ENCODE measurements at places on chromosomes 4 and X.

GRCh38 chr4:2340272-2341061 is 78.0 kb downstream of the ZFYVE28 start:
- no peak for DNase-seq

- DNase-seq: no peak
Measured at GRCh38 chrX:18394477-18394876, 30.9 kb upstream of the CDKL5 start.

DNA sequence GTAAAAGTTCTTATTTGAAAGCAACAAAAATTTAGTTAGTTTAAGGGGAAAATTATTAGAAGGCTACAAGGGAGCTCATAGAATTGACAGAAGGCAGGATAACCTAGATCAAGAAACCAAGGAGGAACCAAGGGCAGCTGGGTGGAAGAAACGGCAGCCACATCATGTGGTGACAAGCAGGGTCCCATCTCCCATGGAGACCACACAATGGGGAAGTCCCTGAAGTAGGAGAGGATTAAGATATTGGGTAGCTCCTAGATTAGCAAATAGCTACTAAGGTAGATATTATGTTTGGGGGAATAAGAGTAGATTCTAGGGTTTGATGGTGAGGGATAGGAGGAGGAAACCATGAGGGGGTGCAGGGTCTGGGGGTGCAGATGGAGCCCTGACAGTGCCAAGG is 48.0 kb upstream of the TMEM154 start:
- no peak for DNase-seq

- no peak for DNase-seq
Measured at GRCh38 chr4:156015781-156016180, 62.1 kb upstream of the CTSO start.

DNA sequence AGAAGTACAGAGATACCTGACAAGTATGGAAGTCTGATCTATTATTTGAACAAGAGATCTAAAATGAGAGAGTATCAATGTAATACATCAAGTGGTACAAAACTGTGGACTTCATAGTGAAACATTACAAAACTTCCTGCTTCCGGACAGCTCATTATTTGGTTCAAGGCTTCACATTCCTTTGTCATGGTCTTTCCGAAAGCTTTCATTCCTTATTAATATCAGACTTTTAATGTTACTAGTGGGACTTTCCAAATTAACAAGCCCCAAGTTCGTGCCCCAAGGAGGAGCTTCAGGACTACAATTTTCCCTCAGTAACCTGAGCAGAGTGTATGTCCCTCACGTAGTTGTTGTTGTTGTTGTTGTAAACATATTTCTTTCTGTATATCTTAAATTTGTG is 1.2 kb downstream of the CHIC2 start:
- no peak for DNase-seq

DNA sequence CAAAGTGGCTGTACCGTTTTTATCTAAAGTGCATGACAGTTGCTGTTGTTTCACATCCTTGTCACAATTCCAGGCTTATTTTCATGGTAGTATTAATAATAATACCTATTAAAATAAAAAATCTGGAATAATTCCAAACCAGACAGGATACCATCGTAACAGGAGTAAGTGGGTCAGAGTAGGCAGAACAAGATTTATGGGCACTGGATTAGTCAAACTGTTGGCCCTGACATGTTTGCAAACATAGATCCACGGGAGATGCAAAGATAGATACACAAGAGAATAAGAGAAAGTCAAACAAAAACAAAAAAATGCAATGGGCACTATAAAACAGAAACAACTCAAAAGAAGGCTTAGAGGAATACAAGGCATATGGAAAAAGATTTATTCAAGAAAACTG is 449.5 kb upstream of the HS3ST1 start:
- no peak for DNase-seq

- DNase-seq: no peak
Measured at GRCh38 chr4:155837203-155837796, 28.8 kb downstream of the ASIC5 start.

DNA sequence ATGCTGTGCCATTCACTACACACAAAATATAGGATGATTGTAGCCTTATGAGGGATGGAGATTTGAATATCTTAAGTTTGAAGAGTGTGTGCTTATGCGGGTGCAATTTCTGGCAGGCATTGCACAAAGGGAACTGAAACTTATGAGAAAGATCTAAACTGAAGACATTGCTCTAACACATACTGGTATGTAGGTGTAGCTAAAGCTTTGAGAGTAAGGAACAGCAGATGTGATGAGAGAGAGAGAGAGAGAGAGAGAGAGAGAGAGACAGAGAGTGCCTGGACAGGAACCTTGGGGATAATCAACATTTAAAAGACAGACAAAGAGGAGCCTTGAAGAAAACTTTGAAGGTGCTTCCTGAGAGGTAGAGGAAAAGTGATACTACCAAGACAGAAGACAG is 379.7 kb downstream of the SPRY1 start:
- DNase-seq: no peak

DNA sequence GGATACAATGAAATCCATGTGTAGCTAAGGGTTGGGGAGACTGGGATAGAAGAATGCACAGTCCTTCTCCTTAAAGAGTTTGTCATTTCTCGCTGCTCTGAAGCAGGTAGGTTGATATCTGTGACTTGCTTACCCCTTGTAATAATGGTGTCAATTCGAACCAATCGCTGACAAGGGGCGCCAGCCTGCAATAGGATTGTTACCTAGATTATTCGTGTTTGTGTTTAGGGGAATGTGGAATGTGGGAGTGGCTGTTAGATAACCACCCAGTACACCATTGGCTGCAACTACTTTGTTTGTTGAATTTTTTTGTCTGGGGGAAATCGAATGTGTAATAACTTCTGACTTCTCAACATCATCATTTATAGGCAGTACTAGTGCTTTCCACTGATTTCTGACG is 141.6 kb downstream of the LARP7 start:
- no peak for DNase-seq

GRCh38 chrX:107758231-107758766 is 17.3 kb downstream of the TSC22D3 start:
- DNase-seq: no peak

DNA sequence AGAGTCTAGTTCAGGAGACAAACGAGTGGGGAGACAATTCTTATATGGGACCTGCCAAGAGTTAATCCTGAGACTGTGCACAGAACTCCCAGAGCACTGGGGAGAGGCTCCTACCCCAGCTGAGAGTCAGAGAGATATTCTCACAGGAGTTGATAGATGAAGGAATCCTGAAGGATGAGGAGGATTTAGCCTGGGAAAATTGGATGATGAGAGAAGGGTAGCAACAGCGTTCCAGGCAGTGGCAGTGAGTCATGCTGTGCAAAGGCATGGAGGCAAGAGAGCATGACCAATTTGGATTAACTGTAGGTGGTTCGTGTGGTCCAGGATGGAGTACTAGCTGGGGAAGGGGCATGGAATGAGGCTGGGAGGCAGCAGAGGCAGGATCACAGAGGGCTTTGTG is 318.6 kb downstream of the LDB2 start:
- DNase-seq: no peak

GRCh38 chr4:78059524-78059889 is 2.4 kb downstream of the FRAS1 start:
- peak; percentile 57 for DNase-seq

GRCh38 chr4:127211650-127212560 is 420.9 kb upstream of the INTU start:
- no peak for DNase-seq

GRCh38 chrX:80751456-80751855 is 58.2 kb downstream of the BRWD3 start:
- DNase-seq: no peak

- DNase-seq: no peak
Measured at GRCh38 chrX:48972220-48973164, 848 bp upstream of the KCND1 start.

GRCh38 chr4:174496631-174497432 is 25.5 kb downstream of the HPGD start:
- DNase-seq: no peak

DNA sequence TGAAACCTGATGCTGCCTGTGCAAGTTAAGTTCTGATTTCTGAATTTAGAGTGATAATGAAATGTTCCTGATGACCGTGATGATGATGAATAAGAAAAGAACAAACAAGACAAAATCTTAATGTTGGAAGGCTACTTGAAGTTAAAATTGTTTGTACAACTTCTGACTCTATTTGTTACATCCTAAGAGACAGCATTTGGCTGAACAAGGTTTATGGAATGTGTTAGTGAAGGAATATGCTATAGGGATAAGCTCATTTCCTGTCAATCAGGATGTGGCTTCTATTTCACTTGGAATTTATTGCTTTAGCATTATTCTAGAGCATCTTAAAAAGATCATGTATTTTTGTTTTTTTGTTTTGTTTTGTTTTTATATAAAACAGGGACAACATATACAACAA is 267.5 kb downstream of the FAT4 start:
- DNase-seq: no peak

- no peak for DNase-seq
Measured at GRCh38 chrX:46204721-46205422, 340.3 kb downstream of the ZNF674 start.

GRCh38 chr4:150769845-150770244 is 187.9 kb downstream of the MAB21L2 start:
- no peak for DNase-seq

DNA sequence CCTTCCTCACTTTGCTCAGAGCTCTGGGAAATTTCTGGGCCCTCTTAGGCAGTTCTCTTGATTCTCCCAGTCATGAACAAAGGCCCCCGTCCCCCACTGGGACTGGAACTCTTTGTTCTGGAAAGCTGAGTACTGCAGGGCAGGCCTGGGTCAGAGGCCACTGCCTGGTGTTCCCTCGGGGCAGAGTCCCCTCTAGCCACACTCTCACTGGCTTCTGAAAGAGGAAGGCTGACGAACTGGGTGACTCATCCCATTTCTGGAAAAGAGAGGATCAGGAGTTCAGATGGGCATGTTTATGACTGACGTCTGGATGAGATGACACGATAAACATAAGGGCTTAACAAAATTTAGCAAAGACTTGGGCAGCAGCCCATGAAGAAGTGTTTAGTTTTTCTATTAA is 47.7 kb downstream of the DDX3X start:
- no peak for DNase-seq

DNA sequence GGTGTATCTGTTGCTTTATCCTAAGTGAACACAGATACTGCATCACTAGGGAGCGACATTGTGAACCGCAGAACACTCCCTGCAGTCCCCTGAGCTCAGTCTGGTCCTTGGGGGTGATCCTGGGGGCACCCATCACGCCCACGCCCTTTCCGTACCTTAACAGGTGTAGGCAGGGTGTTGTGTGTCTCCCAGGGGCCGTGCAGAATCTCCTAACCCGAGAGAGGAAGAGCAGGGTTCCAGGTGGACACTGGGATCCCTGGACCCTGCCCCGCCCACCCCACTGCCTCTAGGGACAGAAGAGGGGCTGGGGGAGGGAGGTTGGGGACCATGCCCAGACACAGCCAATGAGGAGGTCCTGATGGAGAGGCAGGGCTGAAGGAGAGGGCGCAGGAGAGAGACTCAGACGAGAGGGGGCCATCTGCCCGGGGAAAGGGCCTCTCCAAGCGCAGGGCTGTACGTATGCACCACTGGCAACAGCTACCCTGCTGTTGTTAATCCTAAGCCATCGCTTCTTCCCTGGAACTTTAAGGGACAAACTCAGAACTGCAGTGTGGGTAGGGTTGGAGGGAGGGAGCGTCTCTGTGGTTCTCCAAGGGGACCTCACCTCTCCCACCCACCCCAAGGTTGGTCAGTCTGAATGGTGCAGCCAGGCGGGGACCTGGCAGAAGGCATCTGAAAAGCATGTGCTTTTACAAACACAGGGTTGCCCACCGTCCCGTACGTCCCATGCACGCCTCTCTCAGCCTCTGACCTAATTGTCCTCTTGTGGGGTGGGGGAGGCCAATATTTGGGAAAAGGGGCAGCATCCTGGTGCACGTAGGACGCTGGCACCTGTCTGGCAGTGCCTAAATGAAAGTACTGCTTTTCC is 2.5 kb downstream of the P2RY8 start:
- no peak for DNase-seq

GRCh38 chrX:111823128-111823527 is 52.9 kb upstream of the TRPC5OS start:
- no peak for DNase-seq

- DNase-seq: no peak
Measured at GRCh38 chr4:140793291-140793690, 37.1 kb upstream of the TBC1D9 start.

- no peak for DNase-seq
Measured at GRCh38 chr4:85798012-85798770, 323.2 kb downstream of the ARHGAP24 start.

DNA sequence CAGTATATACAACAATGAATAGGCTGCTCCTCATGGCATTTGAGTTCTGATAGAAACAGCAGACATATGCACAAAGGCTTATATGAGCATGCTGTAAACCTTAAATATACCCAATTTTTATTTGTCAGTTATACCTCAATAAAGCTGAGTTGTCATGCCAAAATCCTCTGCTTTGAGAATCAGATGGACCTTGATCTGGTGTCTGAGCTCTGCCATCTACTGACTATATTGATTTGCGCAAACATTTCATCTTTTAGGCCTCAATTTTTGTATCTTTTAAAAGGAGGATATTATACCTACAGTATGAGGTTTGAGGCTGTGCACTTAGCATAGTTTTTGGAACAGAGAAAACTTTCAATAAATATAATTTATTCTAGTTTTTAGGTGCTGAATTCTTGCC is 85.2 kb downstream of the PRRG1 start:
- DNase-seq: no peak

GRCh38 chrX:132612821-132613564 is 124.2 kb upstream of the MBNL3 start:
- no peak for DNase-seq

DNA sequence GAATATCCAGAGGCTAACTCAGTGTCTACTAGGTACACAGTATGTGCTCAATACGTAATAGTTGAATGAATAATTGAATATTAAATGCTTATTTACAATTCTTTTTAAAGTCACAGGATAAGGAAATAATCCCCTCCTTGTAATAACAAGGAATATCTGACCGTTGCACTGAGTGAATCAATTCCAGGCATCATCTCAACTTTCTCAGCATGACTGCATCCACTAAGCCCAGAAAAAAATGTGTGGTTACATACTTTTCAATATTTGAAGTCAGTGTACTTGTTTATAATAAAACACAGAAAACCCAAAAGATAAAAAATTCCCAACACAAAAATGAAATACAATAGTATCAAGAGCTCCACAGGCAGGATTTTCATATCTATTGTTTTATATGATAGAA is 105.4 kb downstream of the TMEM144 start:
- no peak for DNase-seq

DNA sequence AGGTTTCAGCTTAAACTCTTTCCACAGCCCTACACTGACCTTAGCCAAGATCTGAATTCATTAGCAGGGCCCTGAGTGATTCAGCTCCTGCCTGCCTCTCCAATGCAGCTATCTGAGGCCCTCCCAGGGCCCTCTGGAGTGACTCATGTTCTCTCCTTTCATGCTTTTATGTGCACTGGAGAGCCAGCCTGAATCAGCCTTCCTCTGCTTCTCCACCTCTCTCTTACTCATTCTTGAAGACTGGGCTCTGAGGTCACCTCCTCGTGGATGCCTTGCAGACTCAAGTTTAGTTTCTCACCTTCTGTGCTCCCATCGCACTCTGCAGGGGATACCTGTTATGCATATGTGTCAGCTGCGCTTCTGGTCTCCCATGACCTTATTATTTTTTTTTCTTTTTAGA is 3.1 kb upstream of the OCIAD2 start:
- DNase-seq: no peak

GRCh38 chr4:113355550-113356371 is 306.3 kb downstream of the ANK2 start:
- no peak for DNase-seq
